Tibial nerve (tissue), 4 donors: ENCODE measurements at places on chromosomes 12 and 14.

DNA sequence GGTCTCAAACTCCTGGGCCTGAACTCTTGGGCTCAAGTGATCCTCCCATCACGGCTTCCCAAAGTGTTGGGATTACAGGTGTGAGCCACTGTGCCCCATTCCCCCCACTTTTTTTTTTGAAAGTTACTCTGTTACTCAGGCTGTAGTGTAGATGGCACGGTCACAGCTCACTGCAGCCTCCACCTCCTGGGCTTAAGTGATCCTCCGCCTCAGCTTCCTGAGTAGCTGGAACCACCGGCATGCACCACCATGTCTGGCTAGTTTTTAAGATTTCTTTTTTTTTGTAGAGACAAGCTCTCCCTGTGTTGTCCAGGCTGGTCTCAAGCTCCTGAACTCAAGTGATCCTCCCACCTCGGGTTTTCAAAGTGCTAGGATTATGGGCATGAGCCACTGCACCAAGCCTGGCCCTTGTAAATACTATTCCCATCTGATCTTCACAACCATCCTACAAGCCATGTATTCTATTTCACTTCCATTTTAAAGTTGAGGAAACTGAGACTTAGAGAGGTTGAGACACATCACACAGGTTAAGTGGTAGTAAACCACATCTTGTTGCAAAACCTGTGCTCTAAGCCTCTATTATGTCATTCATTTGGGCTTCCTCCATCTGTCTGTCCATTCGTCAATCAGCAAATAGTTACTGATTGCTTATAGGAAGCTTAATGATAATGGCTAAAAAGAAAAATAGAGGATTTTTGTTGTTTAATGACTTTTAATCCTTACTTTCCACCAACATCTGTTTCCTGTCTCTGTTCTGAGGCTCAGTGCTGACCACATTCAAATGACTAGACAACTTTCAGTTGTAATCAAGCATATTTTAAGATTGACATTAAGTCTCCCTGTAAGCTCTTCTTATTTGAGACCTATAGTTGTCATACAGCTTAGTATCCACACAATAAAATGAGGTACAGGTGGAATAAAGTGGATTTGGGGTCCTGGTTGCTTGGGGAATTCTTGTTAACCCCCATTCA, 9.2 kb downstream of the ASCL4 start:
- no peaks in the 10 kb centered on the region for H3K4me1 ChIP-seq
- no peak overlapping the region for H3K4me3 ChIP-seq
- no peak for DNase-seq

DNA sequence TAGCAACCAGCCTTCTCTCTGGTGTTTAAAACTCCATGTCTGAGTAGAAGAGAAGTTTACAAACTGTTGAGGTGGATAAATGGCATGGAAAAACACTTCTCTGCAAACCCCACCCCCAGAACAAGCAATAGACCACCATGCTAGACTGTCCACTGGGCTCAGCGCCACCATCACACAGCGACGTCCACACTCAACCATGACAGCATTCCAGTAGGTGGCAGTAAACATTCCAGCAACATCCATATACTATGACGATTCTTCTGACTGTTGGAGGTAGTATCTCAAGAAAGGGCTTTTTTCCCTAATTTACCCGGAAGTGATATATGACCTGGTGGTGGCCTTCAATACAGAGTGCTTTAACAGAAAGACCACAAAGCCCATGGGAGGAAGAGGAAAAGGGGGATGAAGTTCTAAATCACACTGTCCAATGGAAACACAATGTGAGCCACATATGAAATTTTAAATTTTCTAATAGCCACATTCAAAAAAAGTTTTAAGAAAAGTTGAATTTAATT, 152.2 kb downstream of the SLC15A4 start:
- DNase-seq: no peak
- no peaks in the 10 kb centered on the region for H3K27me3 ChIP-seq
- H3K36me3 ChIP-seq: no peaks in the 10 kb centered on the region
- H3K4me3 ChIP-seq: no peak overlapping the region

GRCh38 chr12:57521525-57522010, 1.1 kb upstream of the MBD6 start:
- H3K27ac ChIP-seq: peak overlapping the region; percentile 95
- peak overlapping the region; percentile 91 for H3K4me3 ChIP-seq
- peaks cover 82% of the 10 kb centered on the region for H3K4me1 ChIP-seq
- H3K27me3 ChIP-seq: no peaks in the 10 kb centered on the region

GRCh38 chr12:78835493-78835892, 29.1 kb upstream of the SYT1 start:
- no peaks in the 10 kb centered on the region for H3K36me3 ChIP-seq
- DNase-seq: no peak
- H3K27me3 ChIP-seq: no peaks in the 10 kb centered on the region
- no peak overlapping the region for H3K27ac ChIP-seq
- H3K4me3 ChIP-seq: no peak overlapping the region
- H3K4me1 ChIP-seq: no peaks in the 10 kb centered on the region

DNA sequence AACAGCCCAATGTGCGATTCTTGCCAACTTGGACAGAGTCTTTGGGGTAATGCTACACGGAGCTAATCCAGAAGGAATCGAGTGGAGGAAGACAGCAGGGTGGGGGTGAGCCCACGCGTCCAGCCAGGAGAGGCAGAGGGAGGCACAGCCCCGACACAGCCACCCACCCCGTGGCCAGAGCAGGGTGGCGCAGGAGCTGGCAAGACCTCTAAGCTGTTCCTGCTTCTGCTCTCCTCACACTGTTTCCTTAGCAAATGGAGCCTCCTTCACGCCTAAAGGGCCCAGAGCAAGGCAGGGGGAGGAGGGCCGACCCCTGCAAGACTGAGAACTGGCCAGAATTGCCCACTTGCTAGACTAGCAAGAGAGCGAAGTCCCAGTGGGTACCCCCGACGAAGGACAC, 91.5 kb downstream of the FBXL14 start:
- no peaks in the 10 kb centered on the region for H3K27me3 ChIP-seq
- peaks cover 4% of the 10 kb centered on the region for H3K4me1 ChIP-seq
- H3K27ac ChIP-seq: no peak overlapping the region
- no peak overlapping the region for H3K4me3 ChIP-seq
- no peak for DNase-seq

- no peak overlapping the region for H3K27ac ChIP-seq
- H3K27me3 ChIP-seq: no peaks in the 10 kb centered on the region
- no peak for DNase-seq
- H3K36me3 ChIP-seq: no peaks in the 10 kb centered on the region
- H3K4me3 ChIP-seq: no peak overlapping the region
Observed at GRCh38 chr14:21300892-21301291, 21.0 kb downstream of the RPGRIP1 start.

GRCh38 chr12:2295941-2296461, 243.2 kb downstream of the CACNA1C start:
- no peaks in the 10 kb centered on the region for H3K4me1 ChIP-seq
- no peaks in the 10 kb centered on the region for H3K36me3 ChIP-seq
- no peak overlapping the region for H3K27ac ChIP-seq
- no peak for DNase-seq
- no peaks in the 10 kb centered on the region for H3K27me3 ChIP-seq
